NCI-H2081 treated with DMSO at 0.1 percent for 48 hours (cell line): ENCODE measurements at places on chromosomes 12 and 14.

GRCh38 chr14:103562429-103563225 is at the start of the genes BAG5 and COA8:
Gene BAG5, minus strand, starts transcription at chr14:103562657. Its CDS starts 1,493 bp downstream, at chr14:103561164.
Gene COA8, plus strand, starts transcription at chr14:103562960. Its CDS starts 42 bp downstream, at chr14:103563002.
- DNase-seq: peak; percentile 40

GRCh38 chr14:96362071-96362964 is 823 bp downstream of the ATG2B start:
- DNase-seq: peak; percentile 4

DNA sequence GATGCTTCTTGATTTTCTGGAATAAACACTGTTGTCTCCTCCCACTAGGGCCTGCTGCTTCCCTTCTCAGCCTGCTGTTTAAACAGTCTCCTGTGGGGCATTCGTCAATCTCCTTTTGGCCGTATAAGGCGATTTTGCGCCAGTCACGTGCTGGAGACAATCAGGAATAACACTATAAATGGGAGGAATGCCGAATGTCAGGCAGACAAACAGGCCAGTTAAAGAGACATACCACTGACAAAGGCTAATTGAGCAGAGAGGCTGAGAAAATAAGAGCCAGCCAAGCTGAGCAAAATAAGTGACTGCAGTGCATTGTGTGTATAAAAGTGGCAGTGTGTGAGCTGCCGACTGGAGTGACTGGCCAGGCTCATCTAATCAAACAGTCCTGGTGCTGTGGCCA is 23.3 kb downstream of the DMAC2L start:
- peak; percentile 91 for DNase-seq

DNA sequence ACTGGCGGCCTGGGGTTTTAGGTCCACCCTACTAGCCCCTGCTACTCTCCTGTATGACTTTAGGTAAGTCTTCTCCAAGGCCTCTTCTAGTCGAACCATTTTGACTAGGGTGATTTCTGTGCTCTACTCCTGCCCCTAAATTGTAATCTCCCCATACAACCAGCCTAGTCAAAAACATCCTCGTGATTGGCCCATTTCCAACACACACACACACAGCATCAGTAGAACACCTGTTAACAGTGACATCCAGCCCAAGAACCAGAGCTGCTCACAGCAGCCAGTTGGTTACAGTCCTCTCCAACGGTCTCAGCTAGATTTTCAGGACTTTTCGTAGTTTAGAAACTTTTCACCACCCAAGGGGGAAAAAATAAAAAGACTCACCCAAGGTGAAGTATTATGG is 30.9 kb downstream of the NT5DC3 start:
- no peak for DNase-seq

DNA sequence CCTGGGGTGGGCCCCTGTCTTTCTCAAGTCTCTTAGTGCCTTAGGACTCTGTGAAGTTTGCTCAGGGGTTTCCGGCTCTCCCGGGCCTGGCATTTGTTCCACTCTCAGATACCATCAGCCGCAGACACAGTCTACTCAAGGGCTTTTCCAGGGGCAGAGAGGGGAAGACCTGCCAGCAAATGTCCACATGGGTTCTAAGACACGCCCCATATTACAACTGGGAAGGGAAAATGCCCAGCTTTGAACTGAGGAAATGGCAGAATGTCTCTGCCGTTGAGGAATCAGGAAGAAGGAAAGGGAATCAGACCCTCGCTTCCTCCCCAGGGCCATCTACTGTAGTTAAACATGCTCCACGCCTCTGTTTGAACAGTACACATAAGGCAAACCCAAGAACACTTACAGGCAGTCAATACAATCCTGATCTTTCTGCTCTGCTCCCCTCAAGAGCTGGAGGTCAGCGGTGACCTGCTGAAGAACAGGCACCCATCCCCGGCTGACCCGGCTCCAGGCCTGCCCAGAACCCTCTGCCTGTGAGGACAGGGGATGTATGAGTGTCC is 7.9 kb downstream of the CCDC85C start:
- DNase-seq: no peak

DNA sequence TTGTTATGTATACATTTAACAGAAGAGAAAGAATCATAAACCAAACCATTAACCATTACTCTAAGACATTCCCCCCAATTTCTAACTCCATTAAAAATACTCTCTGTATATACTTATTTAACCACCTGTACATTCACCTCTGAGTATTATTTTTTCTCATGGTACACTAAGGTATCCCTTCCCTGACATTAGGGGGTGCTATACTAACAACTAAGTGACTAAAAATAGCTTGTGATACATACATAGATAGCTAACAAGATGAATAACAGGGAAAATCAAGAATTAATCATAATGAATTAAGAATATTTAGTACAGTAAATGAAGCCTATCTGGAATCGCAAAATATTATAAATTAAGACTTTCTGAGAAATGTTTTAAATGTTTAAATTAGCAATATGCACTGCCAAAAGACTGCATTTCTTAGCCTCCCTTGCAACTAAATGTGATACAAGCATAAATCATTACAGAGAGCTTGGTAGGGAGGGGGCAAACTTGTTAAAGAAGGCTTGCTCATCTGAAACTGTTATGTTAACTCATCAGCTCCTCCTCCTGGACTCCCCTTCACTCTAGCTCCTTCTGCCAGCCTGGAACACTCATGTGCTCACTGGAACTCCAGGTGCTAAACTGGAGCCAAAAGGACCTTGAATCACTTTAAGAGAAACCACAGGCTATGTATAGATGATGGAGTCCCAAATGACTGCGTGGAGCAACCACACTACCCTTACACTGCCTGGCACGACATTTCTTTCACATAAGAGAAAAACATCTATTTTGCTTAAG is 14.9 kb downstream of the C2CD5 start:
- no peak for DNase-seq

- no peak for DNase-seq
Observed at GRCh38 chr12:817941-818600, 65.7 kb downstream of the WNK1 start.

GRCh38 chr12:109737126-109737525 is 23.5 kb downstream of the FAM222A start:
- DNase-seq: no peak

- DNase-seq: no peak
Observed at GRCh38 chr12:81207173-81207572, 129.3 kb downstream of the ACSS3 start.

DNA sequence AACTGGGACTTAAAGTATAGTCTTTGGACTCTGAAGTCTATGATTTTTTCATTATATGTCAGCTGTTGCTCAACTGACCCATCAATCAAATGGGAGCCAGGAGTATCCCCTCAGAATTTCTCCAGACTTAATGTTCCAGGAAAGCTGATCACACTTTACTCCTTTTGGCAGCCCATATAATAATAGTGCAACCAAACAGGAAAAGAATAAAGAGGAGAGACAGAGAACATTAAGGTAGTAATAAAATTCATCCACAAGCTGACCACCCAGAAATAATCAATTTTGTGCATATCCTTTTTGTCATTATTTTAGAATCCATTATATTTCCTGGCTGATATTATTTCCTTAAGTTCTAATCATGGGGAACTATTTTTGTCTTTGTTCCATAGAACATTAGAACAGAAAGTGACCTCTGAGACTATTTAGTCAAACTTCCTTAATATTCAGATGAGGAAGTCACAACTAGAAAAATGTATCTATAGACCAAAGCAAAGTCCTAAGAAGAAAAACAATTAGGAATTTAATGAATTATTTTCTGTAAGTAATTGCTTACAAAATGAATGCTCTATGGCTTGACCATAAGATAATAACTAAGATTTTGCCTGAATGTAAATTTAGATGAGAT is 238.1 kb upstream of the SEL1L start:
- DNase-seq: no peak

DNA sequence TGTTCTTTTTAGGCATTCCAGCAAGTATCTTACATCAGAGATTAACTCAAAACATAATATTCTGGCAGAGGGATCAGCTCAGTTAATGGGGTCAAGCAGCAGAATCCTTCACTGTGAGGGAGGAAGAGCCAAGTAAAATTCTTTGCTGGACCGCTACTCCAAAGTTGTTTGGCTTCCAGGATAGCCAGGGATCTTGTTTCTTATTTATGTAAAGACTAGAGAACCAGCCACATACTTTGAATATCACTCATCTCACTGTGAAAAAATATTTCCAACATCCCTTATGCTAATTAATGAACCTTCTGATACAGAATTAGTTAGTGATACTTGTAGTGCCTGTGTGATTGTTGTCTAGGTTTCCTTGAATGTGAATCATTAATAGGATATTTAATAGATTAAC is 94.2 kb downstream of the PLEKHA5 start:
- no peak for DNase-seq

DNA sequence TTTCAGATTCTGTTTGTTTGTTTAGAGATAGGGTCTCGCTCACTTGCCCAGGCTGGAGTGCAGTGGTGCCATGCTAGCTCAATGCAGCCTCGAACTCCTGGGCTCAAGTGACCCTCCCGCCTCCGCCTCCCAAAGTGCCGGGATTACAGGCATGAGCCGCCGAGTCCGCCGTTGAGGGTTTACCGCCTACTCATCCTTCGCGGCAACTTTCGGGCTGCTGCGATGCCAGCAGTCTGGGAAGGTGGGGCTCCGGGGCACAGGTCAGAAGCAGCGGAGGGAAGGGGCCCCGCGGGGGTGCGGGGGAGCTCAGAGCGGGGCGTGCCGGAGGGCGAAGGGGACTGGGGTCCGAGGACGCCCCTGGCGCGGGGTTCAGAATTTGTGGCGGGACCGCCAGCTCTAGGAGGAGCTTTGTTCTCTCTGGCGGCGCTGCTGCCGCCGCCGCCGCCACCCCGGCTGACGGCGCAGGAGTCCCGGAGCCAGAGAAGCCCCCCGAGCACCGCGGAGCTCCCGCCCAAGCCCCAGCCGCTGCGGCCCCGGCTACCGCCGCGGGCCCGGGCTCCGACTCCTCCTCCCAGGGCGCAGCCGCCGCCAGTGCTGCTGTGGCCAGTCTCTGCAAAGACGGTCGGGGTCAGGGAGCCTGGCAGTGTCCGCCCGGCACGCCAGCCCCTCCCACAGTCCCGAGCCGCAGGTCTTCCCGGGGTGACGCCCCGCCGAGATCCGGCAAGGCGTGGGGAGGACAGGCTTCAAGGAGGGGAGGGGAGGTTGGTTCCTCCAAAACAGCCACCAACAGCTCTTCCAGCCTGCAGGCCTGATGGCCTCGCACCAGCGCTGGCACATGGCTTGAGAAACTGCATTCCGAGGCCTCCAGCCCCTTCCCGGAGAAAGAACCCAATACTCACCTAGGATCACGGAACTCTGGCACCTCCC is 10.9 kb upstream of the KRT77 start:
- no peak for DNase-seq

GRCh38 chr14:94124582-94125377 is 4.6 kb downstream of the IFI27L2 start:
- no peak for DNase-seq

- no peak for DNase-seq
Observed at GRCh38 chr14:23469906-23470403, 452 bp downstream of the NGDN start.

DNA sequence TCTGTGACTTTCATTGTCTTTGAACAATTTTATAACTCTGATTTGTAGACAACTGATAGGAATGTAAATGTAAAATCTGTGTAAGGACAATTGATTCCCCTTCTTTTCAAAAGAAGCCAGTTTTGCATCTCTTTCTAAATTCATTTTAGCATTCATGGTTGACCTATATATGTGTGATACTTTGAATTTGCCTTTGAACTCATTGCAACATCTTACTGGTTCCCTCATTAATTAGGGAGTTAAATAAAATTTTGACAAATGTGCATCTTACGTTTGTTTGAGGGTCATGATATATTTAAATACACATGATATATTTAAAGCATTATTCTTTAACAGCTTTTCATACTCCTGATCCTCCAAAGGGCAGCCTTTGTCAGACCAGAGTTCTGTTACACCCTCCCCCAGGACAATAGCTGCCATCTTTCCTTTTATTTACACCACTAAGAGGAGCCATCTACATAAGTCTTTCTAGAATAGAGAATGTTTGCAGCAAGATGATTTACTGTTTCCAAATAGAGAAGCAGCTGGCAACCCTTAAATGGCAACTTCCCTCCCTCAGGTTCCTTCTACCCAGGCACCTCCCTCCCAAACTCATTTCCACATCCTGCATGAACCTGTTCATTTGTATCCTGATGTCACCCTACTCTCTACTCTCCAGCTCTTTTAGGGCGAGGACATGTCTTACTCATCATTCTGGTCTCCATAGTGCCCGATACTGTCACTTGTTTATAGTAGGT is 40.2 kb upstream of the APPL2 start:
- peak; percentile 68 for DNase-seq

- DNase-seq: no peak
Observed at GRCh38 chr12:132131952-132132351, 12.2 kb downstream of the DDX51 start.

GRCh38 chr12:116689979-116690744 is 47.7 kb downstream of the SPRING1 start:
- DNase-seq: no peak

DNA sequence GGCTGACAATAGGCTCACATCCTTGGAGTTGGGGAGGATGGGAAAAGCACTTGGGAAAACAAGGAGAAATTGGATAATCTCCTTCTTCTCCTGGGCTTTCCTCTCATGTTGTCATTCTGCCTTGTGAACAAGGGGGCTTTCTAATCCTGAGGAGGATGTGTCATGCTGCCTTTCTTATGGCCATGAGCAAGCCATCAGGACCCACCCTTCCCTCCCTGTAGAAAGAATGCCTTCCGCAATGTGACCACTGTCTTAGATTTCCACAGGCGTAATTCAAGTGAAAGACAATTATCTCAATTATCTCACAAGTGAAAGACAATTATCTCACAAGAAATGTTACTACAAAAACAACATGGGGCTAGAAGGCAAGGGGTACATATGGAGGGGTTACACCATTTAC is 3.0 kb upstream of the OR6S1 start:
- no peak for DNase-seq

- DNase-seq: no peak
Observed at GRCh38 chr14:94138251-94138650, 8.8 kb upstream of the IFI27L2 start.
